ENCODE measurements at places on chromosomes 5 and 9.

- DNase-seq: peak; percentile 73
These were observed 158.6 kb upstream of the SHB start for GRCh38 chr9:38227656-38228055.

DNA sequence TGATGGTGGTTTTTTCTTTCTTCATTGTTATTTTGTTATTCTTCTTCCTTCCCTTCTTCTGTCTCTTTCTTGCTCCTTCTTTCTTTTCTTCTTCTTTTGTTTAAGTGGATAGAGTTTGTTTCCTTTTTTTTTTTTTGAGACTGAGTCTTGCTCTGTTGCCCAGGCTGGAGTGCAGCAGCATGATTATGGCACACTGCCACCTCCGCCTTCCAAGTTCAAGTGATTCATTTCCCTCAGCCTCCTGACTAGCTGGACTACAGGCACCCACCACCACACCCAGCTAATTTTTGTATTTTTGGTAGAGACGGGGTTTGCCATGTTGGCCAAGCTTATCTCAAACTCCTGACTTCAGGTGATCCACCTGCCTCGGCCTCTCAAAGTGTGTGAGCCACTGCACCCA lies 40.3 kb downstream of the JAK2 start:
- DNase-seq: no peak

DNA sequence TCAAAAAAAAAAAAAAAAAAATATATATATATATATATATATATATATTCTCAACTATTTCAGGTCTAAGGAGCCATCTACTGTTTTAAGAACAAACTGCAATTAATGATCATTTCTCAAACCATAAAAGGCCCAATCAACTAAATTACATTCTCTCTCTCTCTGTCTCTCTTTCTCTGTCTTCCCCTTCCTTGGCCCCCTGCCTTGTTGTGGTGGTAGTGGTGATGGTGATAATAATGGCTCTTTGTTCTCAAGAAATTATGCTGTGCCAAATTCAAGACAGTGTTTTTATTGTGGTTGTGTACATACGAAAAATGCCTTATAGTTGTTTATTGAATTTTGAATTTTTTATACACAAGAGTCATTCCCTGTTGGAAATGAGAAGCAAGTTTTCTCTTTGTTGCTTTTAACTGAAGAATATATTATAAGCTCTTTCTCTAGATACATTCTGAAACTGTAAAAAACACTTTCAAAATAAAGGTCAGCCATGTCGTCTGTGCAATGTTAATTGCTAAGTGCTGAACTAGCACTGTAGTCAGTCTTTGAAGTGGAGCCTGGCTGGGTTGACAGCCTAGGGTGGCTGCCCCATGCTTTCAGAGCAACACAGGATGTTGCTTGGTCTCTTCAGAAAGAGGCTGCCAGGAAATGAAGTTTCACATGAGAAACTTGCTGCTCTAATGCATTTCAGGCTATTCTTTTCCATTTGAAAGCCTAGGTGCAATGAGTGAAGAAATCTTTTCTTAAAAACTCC lies 96.0 kb downstream of the HINT1 start:
- DNase-seq: peak; percentile 18

DNA sequence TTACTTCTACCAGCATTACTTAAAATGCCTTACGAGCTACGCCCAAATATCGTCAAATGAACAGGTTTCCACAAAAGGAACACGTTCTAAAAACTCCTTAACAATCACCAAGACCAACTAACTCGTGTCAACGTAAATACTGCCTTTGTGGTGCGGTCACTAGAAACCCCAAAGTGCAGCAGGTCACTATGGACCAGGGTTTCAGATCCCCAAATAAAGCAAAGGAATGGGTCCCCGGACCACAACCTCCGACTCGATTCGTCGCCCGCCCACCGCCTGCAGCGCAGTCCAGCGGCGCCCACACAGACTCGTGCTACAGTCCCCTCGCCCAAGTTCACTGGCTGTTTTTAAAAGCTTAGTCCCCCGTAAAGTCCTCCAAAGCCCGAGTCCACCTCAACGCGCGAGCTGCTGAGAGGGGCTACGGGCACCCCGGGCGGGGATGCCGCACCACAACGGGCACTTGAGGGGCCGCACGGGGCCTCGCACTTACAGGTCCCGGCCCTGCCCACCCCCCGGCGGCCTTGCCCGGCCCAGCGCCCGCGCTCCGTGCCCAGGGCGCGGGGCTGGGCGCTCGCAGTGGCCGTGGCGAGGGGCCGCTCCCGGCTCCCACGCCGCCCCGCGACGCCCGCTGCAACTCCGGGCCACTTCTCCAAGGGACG lies 1.1 kb downstream of the NFIB start:
- no peak for DNase-seq

GRCh38 chr5:92909602-92909962 lies 671.4 kb downstream of the NR2F1-AS1 start:
- no peak for DNase-seq
